Muscle of leg (tissue), 16 donors: ENCODE measurements at places on chromosomes 2 and 18. TPM values are rescaled to one million over a fixed set of nuclear protein-coding genes. Genes with fewer than 3 reads are reported as not detected.

The ARHGEF4 gene
- total RNA-seq = 9.6 TPM

- peak; percentile 23 for DNase-seq
Observed at GRCh38 chr2:19776941-19777514, 124.8 kb downstream of the TTC32 start.

GRCh38 chr18:78511666-78512601 is 467.7 kb upstream of the SALL3 start:
- no peak for DNase-seq

GRCh38 chr18:54608028-54608642 is 17.1 kb downstream of the DYNAP start:
- DNase-seq = no peak

DNA sequence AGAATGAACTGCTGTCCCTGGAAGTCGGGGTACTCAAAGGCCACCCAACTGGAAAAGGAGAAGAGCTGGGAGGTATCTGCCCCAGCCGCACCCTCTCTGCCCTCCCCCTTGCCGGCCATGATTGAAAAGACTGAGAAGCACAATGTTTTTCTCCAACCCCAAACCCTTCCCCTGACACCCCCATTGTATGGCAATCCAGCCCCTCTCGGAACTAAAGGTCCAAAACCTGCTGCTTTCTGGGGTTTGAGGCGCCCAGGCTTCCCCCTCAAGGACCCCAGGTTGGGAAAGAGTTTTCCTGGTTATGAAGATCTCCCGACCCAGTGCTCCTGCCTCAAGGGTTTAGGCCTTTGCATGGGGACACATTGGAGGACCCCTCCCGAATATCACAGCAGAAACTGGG is 1.0 kb downstream of the CRYBA2 start:
- no peak for DNase-seq

DNA sequence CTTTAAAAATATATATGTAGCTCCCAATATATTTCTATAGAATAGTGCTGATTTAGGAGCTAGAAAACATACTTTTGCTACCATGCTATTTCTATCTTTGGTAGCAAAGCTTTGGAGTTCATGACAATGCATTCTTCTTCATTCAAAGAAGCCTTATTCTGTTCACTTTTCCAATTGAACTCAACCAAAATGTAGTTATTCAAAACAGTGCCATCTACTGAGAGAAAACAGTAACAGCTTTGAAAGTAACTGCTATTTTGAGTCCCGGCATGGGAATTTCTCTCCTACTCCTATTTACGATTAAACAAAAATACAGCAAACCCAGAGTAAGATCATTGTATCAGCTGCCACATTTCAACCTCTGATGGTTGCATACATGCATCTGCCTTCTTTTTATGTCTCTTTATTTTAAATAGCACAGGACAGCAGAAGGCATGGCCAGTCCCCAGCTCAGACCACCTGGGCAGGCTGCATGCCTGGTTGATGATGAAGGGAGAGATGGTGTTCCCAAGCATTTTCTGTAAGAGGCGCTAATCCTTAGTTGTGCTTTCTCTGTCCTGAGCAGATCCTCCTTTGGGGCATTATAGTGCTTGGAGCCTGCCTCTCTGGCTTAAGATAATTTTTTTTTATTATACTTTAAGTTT is 69.7 kb upstream of the SULT1C3 start:
- peak; percentile 30 for DNase-seq

- peak; percentile 25 for DNase-seq
Observed at GRCh38 chr2:23321751-23322150, 63.2 kb upstream of the KLHL29 start.
